GF-D8 (cell line): ENCODE measurements at places on chromosomes 13 and 19.

- DNase-seq = peak; percentile 22
These were observed 9.2 kb downstream of the TMED1 start for GRCh38 chr19:10826846-10827245.

GRCh38 chr19:42498169-42498757, 30.0 kb downstream of the CEACAM1 start:
- DNase-seq = no peak

DNA sequence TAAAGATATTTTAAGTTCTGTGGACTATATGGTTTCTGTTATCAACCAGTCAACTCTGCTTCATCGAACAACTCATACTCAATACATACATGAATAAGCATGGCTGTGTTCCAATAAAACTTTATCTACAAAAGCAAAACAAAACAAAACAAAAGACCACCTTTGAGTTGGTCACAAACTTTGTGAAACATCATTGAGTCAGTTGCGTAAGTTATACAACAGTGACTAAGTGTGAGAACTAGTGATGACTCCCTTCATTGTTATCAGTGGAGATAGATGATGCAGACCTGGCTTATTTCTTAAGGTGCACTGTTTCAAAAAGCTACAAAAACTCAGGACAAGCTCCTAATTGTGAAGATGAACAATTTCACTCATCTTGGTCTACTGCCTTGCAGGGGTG, 14.5 kb upstream of the KLK4 start:
- DNase-seq = no peak

DNA sequence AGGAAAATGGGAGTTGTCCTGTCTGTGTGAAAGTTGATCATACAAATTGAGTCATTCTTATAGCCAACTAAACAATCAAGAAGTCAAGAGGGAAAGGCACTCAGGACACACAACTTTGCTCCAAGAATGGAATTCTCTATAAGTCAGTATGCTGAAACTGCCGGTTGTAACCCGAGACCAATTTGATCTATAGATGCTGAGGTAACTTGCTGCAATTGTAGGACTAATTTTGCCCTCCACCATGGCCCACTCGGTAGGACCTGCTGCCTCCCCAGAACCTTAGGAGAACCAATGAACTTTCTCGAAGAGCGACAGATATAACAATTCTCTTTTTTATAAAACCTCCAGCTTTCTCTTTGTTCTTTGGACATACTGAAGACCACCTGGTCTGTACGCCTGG, 157.0 kb downstream of the RNF17 start:
- no peak for DNase-seq

DNA sequence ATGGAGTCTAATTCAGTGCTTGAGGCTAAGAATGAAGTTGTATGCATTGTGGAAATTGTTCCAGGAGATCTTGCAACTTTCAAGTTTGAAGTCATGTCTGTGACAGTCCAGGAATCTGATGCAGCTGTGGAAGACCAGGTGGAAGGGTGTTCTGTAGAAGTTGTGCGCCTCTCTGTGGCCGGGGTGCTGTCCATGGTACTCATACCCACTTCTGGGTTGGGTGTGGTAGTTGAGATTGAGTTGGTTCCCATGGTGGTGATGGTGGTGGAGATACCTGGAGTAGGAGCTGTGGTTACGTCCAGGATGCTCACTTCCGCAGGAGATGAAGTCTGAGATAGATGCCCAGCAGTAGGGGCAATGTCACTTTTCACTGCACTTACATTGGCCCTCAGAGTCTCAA, 44.3 kb downstream of the MUC16 start:
- no peak for DNase-seq

- DNase-seq = no peak
These were observed 906.8 kb upstream of the SPRY2 start for GRCh38 chr13:81247711-81248110.

- no peak for DNase-seq
These were observed 18.3 kb upstream of the ENOX1 start for GRCh38 chr13:43805071-43805468.

DNA sequence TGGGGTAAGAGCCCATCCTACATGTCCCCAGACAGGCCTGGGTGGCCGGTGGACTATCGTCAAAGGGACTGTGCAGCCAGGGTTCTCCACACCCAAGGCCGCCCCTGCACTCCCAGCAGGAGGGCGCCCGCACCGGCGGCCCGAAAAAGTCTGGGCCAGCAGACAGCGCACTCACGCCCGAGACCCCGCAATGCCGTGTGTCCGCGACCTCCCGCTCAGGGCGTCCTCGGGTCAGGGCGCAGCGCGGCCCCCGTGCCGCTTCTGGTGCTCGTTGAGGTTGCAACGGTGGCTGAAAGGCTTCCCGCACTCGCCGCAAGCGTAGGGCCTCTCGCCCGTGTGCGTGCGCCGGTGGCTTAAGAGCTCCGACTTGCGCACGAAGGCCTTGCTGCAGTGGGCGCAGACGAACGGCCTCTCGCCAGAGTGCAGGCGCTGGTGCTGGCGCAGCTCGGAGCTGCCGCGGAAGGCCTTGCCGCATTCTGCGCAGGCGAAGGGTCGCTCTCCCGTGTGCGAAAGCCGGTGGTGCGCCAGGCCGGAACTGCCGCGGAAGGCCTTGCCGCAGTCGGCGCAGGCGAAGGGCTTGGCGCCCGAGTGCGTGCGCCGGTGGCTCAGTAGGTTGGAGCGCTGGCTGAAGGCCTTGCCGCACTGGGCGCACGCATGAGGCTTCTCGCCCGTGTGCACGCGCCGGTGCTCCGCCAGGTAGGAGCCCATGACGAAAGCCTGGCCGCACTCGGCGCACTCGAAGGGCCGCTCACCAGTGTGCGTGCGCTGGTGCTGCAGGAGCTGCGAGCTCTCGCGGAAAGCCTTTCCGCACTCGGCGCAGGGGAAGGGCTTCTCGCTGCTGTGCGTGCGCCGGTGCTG, 2.8 kb upstream of the A1BG start:
- DNase-seq = no peak

GRCh38 chr13:39119422-39119821, 81.2 kb downstream of the NHLRC3 start:
- no peak for DNase-seq

- no peak for DNase-seq
These were observed 17.7 kb upstream of the SEMA6B start for GRCh38 chr19:4577020-4577782.

- no peak for DNase-seq
These were observed 474 bp upstream of the IFT88 start for GRCh38 chr13:20566468-20566897.

DNA sequence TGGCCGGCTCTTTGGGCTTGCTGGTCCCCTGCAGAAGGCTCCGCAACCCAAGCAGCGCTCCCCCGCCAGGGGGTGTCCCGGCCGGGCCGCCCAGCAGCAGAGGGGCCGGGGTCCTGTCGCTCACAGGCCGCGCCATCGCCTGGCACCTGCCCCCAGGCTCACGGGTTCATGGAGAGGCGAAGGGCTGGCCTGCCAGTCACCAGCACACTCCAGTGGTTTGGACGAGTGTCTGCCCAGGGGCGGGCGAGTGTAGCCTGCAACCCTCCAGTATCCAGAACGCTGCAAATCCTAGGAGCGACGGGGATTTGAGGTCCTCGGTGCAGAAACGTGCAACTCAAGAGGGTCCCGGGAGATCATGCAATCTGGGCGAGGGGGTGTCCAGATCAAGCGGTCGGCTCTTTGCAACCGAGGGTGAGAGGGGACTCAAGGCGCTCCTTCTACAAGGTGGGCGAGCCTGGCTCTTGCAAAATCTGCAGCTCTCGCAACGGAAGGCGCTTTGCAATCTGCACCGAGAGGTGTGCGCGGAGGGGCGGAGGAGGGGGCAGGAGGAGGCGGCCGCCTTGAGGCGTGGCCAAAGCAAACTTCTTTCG, at the start of gene DBP:
TSS of gene DBP (minus strand) at position 521 of the 590 bp plus-strand sequence. CDS start at position 136, 385 bp downstream.
- peak; percentile 65 for DNase-seq

DNA sequence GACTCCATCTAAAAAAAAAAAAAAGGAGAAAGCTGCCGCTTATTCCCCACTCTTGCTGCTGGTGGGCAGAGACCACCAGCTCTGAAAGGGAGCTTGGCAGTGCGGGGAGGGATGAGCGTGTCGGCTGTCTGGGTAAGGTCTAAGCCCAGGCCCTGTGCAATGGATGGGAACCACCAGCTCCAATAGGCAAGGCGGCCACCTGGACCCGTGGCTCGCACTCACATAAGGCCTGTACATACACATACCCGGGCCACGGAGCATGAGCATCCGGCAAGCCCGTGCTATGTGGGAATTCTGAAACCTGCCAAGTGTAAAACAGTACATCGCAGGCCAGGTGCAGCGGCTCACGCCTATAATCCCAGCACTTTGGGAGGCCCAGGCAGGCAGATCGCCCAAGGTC, 56.6 kb upstream of the USE1 start:
- no peak for DNase-seq

- no peak for DNase-seq
These were observed 21.2 kb upstream of the RASA3 start for GRCh38 chr13:114153485-114154080.

DNA sequence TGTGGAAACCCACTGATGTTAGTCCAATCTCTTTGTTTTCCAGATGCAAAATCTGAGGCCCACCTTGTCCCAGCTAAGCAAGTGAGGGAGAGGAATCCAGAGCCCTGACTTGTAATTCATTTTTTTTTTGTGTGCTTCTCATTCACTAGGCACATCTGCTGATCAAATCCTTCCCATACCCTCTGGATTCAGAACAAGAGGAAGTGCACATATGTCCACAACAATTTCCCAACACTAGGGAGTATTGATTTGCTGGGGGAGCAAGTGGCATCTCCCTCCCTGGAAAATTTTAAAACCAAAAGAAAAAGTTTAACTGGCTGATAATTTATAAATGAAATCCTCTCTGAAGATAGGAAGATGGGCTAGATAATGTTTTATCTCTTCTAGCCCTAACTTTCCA, 94.6 kb upstream of the RFC3 start:
- DNase-seq = no peak

DNA sequence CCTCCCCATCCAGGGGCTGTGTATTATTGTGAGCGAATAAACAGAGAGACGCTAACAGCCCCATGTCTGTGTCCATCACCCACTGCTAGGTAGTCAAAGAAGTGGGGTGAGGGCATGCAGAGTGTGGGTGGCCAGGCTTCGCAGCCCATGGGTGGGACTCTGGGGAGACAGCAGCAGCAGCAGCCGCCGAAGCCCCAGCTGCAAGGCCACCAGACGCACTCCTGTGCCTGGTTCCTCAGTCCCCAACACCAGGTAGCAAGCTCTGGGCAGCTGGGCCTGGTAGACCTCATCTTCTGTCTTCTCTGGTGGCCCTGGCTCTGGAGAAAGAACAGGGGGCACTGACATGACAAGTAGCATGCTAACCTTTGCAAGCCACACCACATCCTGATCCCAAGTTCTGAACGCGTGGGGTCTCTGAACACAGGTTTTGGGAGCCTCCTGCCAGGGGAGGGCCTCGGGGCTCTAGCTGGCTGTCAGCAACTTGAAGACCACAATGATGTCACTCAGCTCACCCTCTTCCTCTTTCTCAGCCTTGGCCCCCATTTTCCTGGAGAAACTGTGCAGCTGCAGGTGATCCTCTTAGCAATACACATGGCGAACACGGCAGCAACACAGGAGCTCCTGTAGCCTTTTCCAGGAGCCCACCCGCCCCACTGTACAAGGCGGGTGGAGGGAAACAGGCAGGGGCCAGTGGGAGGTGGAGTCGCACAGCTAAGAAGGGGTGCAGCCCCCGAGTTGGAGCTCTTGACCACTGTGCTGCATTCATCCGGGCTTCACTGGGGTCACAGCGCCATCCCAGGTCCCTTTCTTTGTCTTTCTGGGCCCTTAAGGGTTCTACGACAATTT, 5.8 kb downstream of the FUZ start:
- DNase-seq = peak; percentile 75

- DNase-seq = no peak
These were observed 598.7 kb upstream of the SPRY2 start for GRCh38 chr13:80939581-80939980.

- no peak for DNase-seq
These were observed 105.3 kb downstream of the STARD13 start for GRCh38 chr13:33180122-33180804.

DNA sequence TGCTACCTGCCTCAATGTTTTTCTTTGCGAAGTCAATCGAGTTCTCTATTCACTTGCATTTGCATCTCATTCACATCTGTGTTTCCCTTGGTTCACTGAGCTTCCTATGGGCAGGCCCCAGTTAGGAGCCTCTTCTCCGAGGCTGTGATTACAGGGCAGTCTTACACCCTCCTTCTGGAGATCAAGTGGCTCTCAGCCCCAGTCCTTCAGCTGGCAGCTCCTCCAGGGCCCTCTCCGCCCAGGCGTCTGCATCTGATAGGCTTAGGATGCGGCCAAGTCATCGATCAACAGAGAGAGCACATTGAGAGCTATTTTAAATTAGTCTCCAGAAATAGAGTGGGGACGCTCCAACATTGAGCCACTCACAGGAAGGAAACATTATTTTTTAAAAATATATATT, 44.2 kb downstream of the MBNL2 start:
- DNase-seq = no peak

DNA sequence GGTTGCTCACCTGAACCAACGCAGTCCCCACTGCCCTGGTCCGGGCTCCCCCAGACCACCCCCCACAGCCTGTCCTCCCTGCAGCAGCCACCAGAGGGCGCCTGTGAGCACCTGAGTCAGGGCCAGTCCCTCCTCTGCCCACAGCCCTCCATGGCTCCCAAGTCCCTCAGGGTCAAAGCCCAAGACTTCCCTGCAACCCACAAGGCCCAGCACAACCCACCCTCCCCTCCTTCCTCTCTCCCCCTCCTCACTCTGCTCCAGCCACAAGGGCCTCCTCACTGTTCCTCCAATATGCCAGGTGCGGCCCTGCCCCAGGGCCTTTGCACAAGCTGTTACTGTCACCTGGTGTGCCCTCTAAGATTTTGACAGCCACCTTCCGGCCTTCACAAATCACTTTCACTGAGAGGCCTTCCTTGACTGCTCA, 10.9 kb downstream of the GNA15 start:
- no peak for DNase-seq

- DNase-seq = no peak
These were observed 1074.4 kb upstream of the PRR20A start for GRCh38 chr13:56066321-56066720.

DNA sequence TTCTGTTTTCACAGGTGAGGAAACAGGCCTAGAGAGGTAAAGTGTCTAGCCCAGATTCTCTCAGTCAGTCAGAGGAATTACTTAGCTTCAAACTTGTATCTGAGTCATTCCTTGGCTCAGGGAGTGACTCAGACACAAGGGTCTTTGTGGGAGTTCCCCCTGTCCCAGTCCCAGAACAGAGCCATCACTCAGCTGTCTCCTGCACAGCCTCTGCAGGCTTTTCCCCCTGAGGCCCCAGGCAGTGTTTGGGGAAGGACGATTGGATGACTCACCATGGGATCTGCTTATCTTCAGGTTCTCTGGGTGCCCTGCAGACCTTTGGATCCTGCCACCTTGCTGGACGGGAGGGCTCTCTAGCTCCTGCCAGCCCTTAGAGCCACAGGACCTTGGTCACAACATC, 13.2 kb downstream of the ZNF793 start:
- no peak for DNase-seq

DNA sequence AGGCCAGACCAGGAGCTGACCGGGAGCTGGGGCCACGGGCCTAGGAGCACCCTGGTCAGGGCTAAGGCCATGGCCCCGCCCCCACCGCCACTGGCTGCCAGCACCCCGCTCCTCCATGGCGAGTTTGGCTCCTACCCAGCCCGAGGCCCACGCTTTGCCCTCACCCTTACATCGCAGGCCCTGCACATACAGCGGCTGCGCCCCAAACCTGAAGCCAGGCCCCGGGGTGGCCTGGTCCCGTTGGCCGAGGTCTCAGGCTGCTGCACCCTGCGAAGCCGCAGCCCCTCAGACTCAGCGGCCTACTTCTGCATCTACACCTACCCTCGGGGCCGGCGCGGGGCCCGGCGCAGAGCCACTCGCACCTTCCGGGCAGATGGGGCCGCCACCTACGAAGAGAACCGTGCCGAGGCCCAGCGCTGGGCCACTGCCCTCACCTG, 6.6 kb downstream of the SPHK2 start:
- DNase-seq = no peak
